ENCODE measurements at places on chromosomes 1 and 21. TPM values are rescaled to one million over a fixed set of nuclear protein-coding genes. Genes with fewer than 3 reads are reported as not detected.

The FCRL6 gene
- total RNA-seq, result 0.60 TPM

The RIIAD1 gene
- total RNA-seq, result not detected

DNA sequence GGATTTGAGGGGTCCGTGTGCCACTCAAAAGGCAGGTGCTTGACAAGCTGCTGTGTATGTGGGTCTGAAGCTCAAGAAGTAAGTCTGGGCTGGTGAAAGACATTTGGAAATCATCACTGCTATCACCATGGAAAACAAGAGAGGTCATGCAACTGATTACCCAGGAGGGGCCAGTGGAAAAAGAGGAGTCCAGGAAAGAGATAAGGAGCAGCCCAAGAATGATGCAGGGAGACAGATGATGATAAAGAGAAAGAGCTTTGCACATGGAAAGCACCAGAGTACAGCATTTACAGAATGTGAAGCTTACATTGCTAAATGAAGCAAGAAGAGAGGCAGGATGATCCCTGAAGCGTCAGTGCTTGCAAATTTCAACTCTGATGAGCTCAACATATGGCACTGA, 203.2 kb downstream of the SETD4 start:
- H3K27ac ChIP-seq, result no peak overlapping the region
- peaks cover 45% of the 10 kb centered on the region for H3K27me3 ChIP-seq
- no peak for DNase-seq
- peaks cover 3% of the 10 kb centered on the region for H3K4me1 ChIP-seq
- no peaks in the 10 kb centered on the region for H3K36me3 ChIP-seq

- H3K4me1 ChIP-seq, result no peaks in the 10 kb centered on the region
- no peak for DNase-seq
- H3K4me3 ChIP-seq, result no peak overlapping the region
- H3K36me3 ChIP-seq, result peaks cover 27% of the 10 kb centered on the region
- no peaks in the 10 kb centered on the region for H3K27me3 ChIP-seq
- H3K27ac ChIP-seq, result no peak overlapping the region
Measured at GRCh38 chr1:16474166-16474800, 33.8 kb downstream of the NECAP2 start.

DNA sequence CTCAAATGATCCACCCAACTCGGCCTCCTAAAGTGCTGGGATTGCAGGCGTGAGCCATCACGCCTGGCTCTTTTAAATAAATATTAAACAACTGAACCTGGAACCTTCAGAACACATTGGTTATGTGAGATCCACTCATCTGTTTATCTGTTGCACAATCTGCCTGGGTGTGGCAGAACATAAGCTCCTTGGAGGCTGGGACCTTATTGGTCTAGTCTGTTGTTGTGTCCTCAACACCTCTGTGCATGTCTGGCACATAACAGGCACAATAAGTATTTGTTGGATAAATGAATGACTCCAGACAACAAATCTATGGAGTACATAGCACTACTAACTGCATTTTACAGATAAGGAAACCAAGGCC, 4.1 kb upstream of the NBL1 start:
- no peak overlapping the region for H3K4me3 ChIP-seq
- H3K4me1 ChIP-seq, result peaks cover 10% of the 10 kb centered on the region
- DNase-seq, result no peak
- H3K27me3 ChIP-seq, result peaks cover 41% of the 10 kb centered on the region
- no peak overlapping the region for H3K27ac ChIP-seq
- H3K36me3 ChIP-seq, result no peaks in the 10 kb centered on the region

GRCh38 chr1:92509619-92510018, 22.9 kb upstream of the GFI1 start:
- no peaks in the 10 kb centered on the region for H3K4me1 ChIP-seq
- no peak overlapping the region for H3K27ac ChIP-seq
- no peak overlapping the region for H3K4me3 ChIP-seq
- peaks cover 4% of the 10 kb centered on the region for H3K36me3 ChIP-seq
- no peak for DNase-seq

- no peak overlapping the region for H3K27ac ChIP-seq
- DNase-seq, result no peak
- H3K36me3 ChIP-seq, result peaks cover 19% of the 10 kb centered on the region
- H3K27me3 ChIP-seq, result no peaks in the 10 kb centered on the region
Measured at GRCh38 chr1:63569068-63569467, 24.1 kb upstream of the PGM1 start.

- H3K4me1 ChIP-seq, result no peaks in the 10 kb centered on the region
- H3K27ac ChIP-seq, result no peak overlapping the region
- H3K36me3 ChIP-seq, result no peaks in the 10 kb centered on the region
- DNase-seq, result no peak
- H3K4me3 ChIP-seq, result no peak overlapping the region
Measured at GRCh38 chr1:159532922-159533321, 2.9 kb downstream of the OR10J5 start.

DNA sequence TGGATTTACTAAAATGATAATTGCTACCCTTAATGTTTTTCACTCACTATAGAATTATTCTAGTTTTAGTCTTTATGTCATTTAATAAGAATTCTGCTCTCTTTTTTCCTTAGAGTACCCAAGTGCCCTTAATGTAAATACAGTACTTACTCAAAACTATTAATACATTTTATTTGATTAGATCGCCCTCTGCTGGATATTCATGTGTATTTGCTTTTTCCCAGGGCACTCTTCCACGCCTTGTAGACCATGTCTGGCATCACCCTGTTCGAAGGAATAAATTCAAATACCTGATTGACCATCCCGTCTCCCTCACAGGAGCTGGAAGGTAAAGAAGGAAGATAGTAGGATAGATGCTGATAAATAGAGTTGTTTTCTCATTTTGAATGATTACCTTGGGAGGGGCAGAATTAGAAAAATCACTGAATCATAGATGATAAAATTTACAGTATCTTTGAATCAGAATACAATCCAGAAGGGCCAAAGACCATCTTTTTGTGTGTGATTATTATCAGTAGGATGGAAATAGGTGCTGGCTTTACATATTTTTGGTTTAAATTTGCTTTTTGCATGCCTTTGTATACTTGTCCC, 4.1 kb downstream of the AXDND1 start:
- H3K27me3 ChIP-seq, result no peaks in the 10 kb centered on the region
- DNase-seq, result no peak
- no peak overlapping the region for H3K27ac ChIP-seq
- H3K36me3 ChIP-seq, result no peaks in the 10 kb centered on the region
- peaks cover 4% of the 10 kb centered on the region for H3K4me1 ChIP-seq
- H3K4me3 ChIP-seq, result no peak overlapping the region

- peak overlapping the region; percentile 70 for H3K27ac ChIP-seq
- H3K4me3 ChIP-seq, result peak overlapping the region; percentile 15
- H3K27me3 ChIP-seq, result no peaks in the 10 kb centered on the region
- peak; percentile 77 for DNase-seq
Measured at GRCh38 chr21:45421071-45421845, 16.3 kb downstream of the COL18A1 start.

- peaks cover 24% of the 10 kb centered on the region for H3K27me3 ChIP-seq
- H3K4me3 ChIP-seq, result no peak overlapping the region
- no peaks in the 10 kb centered on the region for H3K36me3 ChIP-seq
- no peaks in the 10 kb centered on the region for H3K4me1 ChIP-seq
- DNase-seq, result no peak
Measured at GRCh38 chr1:30466026-30466425, 257.4 kb downstream of the MATN1 start.

- H3K36me3 ChIP-seq, result no peaks in the 10 kb centered on the region
- H3K4me3 ChIP-seq, result no peak overlapping the region
- H3K4me1 ChIP-seq, result no peaks in the 10 kb centered on the region
- no peak for DNase-seq
- peaks cover 20% of the 10 kb centered on the region for H3K27me3 ChIP-seq
Measured at GRCh38 chr1:165933446-165934170, 106.2 kb downstream of the UCK2 start.
